Ovary (tissue), 10 donors: ENCODE measurements at places on chromosomes 6 and 20. TPM values are rescaled to one million over a fixed set of nuclear protein-coding genes. Genes with fewer than 3 reads are reported as not detected.

GRCh38 chr6:108074359-108075144 lies at the start of gene OSTM1:
Gene OSTM1, minus strand, starts transcription at chr6:108074741. Its CDS starts 90 bp downstream, at chr6:108074651.
- peak; percentile 96 for DNase-seq
- peaks cover 7% of the 10 kb centered on the region for H3K4me1 ChIP-seq
- no peaks in the 10 kb centered on the region for H3K27me3 ChIP-seq
- no peaks in the 10 kb centered on the region for H3K36me3 ChIP-seq
- peak within 1 kb of the TSS; percentile 26 for H3K27ac ChIP-seq
- H3K4me3 ChIP-seq: peak within 1 kb of the TSS; percentile 97

DNA sequence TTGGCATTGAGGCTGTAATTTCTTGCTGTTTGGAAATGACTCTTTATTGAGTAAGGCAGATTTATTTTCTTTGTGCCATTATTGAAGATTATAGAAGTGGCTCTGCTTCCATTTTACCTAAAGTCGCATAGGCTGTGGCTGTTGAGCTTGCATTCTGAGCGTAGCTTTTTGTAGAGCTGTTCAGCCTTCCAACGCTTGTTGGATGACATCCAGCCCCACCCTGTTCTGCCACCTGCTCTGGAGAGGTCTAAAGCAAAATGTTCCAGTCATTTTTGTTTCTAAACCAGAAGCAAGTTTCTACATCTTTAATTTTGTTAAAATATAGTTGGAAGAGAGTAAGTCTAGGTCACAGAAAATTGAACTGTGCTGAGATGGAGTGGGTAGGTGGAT lies 24.4 kb downstream of the UST start:
- H3K27ac ChIP-seq: no peak overlapping the region
- no peaks in the 10 kb centered on the region for H3K36me3 ChIP-seq
- DNase-seq: no peak
- peaks cover 3% of the 10 kb centered on the region for H3K4me1 ChIP-seq

- H3K36me3 ChIP-seq: no peaks in the 10 kb centered on the region
- no peaks in the 10 kb centered on the region for H3K27me3 ChIP-seq
- H3K27ac ChIP-seq: no peak overlapping the region
- DNase-seq: no peak
- no peak overlapping the region for H3K4me3 ChIP-seq
Observed at GRCh38 chr6:28764014-28764723, 159.6 kb downstream of the TRIM27 start.

- peaks cover 5% of the 10 kb centered on the region for H3K4me1 ChIP-seq
- no peak overlapping the region for H3K4me3 ChIP-seq
- H3K36me3 ChIP-seq: no peaks in the 10 kb centered on the region
- DNase-seq: no peak
- H3K27me3 ChIP-seq: no peaks in the 10 kb centered on the region
- H3K27ac ChIP-seq: no peak overlapping the region
Observed at GRCh38 chr6:128487746-128488145, 32.7 kb downstream of the PTPRK start.

Gene OVOL2
- total RNA-seq: 0.72 TPM

Gene SLC22A2
- total RNA-seq: not detected

Gene SYNDIG1
- total RNA-seq: 1.6 TPM
